ENCODE measurements at places on chromosomes 4 and X.

DNA sequence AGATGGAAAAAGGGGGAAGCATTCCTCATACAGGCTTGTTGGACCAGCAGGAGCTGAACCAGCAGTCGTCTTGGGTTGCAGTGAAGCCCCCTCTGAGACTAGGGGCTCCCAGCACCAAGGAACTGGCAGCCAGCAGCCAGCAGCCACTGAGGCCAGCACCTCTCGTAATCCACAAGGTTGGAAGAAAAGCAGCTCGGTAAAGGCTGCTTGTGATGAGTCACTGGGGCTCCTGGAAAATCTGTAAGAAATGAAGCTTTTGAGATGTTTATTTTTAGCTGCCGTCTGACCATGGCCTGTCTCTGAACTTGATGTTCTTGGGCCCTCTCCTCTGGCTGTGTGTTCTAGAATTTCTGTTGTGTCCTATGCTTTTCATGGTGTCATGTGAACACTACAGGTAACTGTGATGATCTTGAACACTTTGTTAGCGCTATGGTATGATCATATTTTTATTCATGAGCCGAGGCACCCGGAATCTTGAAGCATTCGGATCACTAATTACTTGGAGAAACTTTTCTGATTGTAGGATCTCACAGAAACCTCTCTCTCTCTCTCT, 18.6 kb downstream of the CLCN4 start:
- DNase-seq, result no peak

GRCh38 chr4:108878806-108879205, 116.0 kb upstream of the ETNPPL start:
- DNase-seq, result no peak

DNA sequence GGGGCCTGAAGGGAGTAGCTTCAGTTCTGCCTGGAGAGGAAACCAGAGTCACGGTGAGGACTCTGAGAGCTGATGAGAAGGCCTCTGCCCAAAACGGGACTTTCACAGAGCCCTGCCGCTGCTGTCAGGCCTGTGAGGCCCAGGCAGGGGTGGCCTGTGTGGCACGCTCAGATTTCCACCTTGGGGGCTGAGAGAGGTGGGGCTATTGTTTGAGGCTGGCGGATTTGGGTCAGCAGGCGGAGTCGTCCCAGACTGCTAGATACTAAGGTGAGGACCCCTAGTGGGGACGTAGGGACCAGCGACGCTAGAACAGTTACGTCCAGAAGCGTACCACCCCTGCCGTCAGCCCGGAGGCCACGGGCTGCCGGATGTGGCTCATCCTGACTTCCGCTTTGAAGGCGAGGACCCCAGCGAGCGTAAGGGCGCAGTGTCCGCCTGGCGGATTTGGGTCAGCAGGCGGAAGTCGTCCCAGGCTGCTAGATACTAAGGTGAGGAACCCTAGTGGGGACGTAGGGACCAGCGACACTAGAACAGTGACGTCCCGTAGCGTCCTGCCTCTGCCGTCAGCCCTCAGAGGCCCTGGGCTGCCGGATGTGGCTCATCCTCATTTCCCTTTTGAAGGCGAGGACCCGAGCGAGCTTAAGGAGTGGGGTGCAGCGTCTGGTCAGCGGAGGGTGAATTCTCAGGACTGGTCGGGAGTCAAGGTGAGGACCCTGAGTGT, at the start of gene MAGEB1:
Gene MAGEB1 (plus strand): TSS at position 378 of the 721 bp plus-strand sequence. CDS start 3,348 bp downstream, outside the sequence.
- no peak for DNase-seq

DNA sequence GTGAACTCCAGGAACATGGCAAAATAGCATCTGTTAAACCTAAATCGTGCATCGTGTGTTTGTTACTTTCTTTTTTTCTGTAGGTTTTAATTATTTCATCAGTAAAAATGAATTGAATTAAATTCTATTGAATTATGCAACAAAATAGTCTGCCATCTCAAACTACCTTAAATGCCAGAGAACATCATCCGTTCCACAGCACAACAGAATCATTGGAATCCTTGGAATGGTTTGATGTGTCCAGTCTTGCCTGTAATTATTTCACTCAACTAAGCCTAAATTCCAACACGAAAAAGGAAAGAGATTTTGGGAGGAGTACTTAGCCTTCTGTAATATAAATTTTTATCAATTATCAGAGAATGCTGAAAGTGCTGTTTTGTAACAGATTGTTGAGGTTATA, 17.1 kb upstream of the SLC7A11 start:
- DNase-seq, result no peak

Measured in neural crest cell (in vitro differentiated cells).